Hindlimb muscle (tissue), 1 donor: ENCODE measurements at places on chromosomes 12 and 14. TPM values are rescaled to one million over a fixed set of nuclear protein-coding genes. Genes with fewer than 3 reads are reported as not detected.

NFATC4 gene
- 34.8 TPM for polyA plus RNA-seq

GDF11 gene
- 17.2 TPM for polyA plus RNA-seq

- no peak for DNase-seq
Observed at GRCh38 chr12:8030189-8030588, 2.3 kb upstream of the FOXJ2 start.

DNA sequence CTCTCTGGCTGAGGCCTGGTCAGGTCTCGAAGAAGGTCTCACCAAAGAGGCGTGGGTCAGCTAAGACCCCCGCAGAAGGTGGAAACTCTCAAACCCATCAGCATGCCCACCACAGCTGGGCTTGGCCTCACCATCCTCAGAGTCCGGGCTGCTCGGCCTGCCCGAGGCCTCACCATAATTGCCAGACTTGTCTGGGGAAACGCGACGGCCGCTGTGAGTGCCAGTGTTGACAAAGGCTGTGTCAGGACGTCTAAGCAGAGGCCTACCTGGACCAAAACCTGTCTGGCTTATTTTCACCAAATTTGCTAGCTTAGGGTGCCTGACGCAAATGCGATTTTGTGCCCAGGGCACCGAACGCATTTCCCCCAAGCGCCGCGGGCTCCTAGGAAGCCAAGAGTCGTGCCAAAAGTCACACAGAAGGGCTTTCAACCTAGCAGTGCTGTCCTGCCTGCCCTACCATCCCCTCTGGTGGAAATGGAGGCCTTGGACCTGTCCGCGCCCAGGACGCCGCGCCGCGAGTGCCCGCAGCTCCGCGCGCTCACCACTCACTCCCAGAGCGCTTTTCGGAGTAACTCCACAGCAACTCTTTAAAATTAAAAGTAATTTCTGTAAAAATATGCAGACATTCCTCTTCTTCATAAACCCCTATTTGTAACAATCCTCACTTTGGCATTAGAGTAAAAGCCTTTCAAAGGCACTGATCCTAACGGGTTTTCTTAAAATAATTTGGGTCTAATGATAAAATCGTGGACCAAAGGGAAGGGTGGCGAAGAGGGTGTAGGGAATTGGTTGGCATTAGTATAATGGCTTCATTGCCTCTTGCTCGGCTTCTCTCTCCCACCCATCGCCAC is 1.2 kb upstream of the ALX1 start:
- no peak for DNase-seq

DNA sequence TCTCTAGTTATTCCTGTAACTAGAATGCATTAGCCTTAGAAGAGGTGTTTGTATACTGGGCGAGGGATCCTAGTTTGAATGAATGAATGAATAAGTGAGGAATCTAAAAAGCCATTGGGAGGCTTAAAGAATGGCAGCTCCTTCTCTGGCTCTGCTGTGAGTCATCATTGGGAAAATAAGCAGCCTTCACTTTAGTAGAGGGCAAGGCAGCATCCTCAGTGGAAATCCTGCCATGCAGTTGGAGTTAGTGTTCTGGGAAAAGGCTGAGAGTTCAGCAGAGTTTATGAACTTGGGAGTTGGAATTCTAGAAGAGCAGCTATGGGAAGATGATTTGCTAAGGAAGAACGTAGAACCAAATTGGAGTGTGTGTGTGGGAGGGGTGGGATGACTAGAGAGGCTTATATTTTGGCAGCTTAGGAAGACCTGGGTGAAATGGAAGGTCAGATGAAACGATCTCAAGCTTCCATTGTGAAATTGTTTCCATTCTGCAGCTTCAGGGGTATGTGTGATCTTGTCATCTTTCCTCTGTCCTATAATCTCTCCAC is 120.8 kb downstream of the PTCSC3 start:
- no peak for DNase-seq
